ENCODE measurements at places on chromosomes 4 and X. TPM values are rescaled to one million over a fixed set of nuclear protein-coding genes. Genes with fewer than 3 reads are reported as not detected.

Gene TKTL1
- total RNA-seq, result 7.1 TPM

Gene STS
- 7.2 TPM for total RNA-seq

Gene TEX13C
- not detected for total RNA-seq

Gene CCKAR
- not detected for total RNA-seq

Gene SPANXC
- total RNA-seq, result not detected

GRCh38 chr4:115851918-115852766 is 738.7 kb upstream of the NDST4 start:
- DNase-seq, result peak; percentile 67

DNA sequence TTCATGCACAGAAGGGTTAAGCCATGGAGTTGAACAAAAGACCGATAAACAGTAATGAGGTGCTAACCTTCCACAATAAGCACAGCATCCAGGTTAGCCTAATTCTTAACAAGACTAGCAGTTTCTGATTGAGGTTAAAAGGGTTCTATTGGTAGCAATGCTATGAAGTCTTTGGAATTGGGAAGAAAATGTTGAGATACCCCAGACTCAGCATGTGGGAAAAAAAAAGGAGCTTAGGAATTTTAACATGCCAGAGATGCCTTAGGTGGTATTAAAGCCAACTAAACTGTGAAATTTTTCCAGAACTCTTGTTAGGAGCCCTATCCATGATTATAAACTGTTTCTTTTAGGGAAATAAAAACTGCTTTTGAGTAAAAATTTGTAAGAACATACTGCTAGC is 391.7 kb downstream of the GABRG1 start:
- DNase-seq, result no peak

- no peak for DNase-seq
Observed at GRCh38 chr4:145822581-145822980, 116.0 kb downstream of the ZNF827 start.

GRCh38 chrX:33840176-33840575 is 291.9 kb downstream of the FAM47A start:
- DNase-seq, result peak; percentile 4

- no peak for DNase-seq
Observed at GRCh38 chr4:168919706-168920324, 90.2 kb downstream of the CBR4 start.

- DNase-seq, result no peak
Observed at GRCh38 chr4:155675709-155676429, 9.2 kb downstream of the GUCY1A1 start.

DNA sequence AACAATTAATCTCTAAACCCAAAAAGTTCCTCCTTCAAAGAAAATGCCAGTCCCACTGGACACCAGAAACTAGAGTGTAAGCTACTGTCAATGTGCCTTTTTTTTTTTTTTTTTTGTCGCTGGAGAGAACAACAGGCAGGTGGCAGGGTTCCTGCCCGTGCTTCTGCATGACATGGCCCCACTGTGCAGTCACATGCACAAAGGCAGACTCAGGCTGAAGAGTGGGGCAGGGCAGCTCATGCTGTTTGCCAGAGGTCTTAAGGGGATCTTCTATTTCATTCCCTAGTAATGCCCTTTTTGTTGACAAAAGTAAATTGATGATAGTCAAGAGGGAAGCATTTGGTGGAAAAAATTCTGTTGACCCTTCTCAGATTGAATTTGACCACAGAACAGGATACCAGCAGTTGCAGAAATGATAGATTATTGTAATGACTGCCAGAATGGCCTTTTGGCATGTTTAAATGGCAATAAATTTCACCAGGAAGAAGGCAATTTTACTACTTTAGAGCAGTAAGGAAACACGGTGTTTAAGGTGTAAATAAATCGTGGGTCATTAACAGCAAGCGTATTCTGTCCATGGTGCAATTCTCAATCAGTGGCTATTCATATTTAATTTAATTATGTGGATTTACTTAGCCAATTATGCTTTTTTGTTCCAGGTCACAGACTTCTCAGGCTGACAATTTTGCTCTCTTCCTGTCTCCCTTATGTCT is 80.9 kb downstream of the NKX6-1 start:
- no peak for DNase-seq

DNA sequence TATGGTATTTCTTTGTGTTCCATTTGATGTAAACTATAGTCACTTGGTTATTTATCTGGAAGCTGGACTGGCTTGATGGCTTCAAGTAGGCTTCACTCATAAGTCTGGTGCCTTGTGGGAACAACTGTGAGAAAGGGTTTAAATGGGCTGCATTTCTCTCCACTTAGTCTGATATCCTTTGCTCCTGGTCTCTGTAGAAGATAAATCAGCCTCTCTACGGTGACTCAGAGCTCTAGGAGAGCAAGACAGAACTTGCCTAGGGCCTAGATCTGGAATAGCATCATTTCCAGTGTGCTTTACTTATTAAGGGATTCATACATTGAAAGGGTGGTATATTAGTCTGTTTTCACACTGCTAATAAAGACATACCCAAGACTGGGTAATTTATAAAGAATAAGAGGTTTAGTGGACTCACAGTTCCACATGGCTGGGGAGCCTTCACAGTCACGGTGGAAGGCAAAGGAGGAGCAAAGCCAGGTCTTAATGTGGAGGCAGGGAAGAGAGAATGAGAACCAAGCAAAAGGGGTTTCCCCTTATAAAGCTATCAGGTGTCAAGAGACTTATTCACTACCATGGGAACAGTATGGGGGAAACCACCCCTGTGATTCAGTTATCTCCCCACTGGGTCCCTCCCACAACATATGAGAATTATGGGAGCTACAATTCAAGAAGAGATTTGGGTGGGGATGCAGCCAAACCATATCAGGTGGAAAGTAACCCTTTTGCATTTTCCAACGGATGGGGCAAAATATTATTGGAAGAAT is 1746.4 kb upstream of the PCDH7 start:
- DNase-seq, result no peak

DNA sequence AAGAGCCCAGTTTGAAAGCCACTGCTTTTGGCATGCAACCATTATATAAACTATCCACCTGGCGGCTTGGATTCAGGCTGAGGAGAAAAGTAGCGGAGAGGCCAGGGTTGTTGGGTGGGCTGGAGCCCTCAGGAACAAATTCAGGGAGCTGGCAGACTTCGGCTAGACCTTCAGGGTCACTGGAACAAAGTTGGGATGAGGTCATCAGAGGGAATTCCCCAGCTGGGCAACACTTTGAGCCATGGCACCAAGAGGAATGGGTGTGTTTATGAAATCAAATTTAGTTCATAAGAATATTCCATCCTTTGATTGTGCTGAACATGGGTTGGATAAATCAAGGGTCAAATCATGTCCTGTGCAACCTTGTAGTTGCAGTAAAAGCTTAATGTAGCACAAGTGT is 22.0 kb downstream of the MTMR1 start:
- DNase-seq, result no peak

Data from endothelial cell (in vitro differentiated cells).